Lung (tissue), 17 donors: ENCODE measurements at places on chromosomes 5 and 9. TPM values are rescaled to one million over a fixed set of nuclear protein-coding genes. Genes with fewer than 3 reads are reported as not detected.

- peak; percentile 20 for DNase-seq
- peaks cover 14% of the 10 kb centered on the region for H3K4me1 ChIP-seq
- H3K4me3 ChIP-seq = no peak overlapping the region
- H3K27me3 ChIP-seq = no peaks in the 10 kb centered on the region
- H3K36me3 ChIP-seq = no peaks in the 10 kb centered on the region
Measured at GRCh38 chr5:171639966-171640365, 145.7 kb upstream of the SMIM23 start.

DNA sequence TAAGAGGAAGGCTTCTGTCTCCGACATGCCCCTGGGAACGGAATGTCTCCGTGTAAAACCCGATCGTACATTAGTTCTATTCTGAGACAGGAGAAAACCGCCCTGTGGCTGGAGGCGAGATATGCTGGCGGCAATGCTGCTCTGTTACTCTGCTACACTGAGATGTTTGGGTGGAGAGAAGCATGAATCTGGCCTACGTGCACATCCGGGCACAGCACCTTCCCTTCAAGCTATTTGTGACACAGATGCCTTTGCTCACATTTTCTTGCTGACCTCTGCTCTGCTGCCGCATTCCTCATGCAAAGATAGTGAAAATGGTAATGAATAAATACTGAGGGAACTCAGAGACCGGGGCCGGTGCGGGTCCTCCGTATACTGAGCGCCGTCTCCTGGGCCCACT lies 2.2 kb upstream of the DPP7 start:
- no peaks in the 10 kb centered on the region for H3K27me3 ChIP-seq
- no peak for DNase-seq
- peaks cover 3% of the 10 kb centered on the region for H3K4me1 ChIP-seq

DNA sequence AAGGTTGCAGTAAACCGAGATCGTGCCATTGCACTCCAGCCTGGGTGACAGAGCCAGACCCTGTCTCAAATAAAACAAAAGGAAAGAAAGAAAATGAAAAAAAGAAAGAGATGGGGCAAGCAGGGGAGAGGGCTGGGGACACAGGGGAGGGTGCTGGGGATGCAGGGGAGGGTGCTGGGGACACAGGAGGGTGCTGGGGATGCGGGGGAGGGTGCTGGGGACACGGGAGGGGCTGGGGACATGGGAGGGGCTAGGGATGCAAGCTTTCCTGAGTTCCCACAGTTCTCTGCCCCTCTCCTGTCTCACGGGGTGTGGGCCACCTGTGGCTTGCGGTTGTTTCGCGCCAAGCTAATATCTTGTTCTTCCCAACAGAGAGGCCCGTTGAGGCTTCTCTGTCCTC lies 7.2 kb downstream of the PDCD6 start:
- H3K27ac ChIP-seq = no peak overlapping the region
- peaks cover 12% of the 10 kb centered on the region for H3K36me3 ChIP-seq
- H3K27me3 ChIP-seq = no peaks in the 10 kb centered on the region
- no peak for DNase-seq

DNA sequence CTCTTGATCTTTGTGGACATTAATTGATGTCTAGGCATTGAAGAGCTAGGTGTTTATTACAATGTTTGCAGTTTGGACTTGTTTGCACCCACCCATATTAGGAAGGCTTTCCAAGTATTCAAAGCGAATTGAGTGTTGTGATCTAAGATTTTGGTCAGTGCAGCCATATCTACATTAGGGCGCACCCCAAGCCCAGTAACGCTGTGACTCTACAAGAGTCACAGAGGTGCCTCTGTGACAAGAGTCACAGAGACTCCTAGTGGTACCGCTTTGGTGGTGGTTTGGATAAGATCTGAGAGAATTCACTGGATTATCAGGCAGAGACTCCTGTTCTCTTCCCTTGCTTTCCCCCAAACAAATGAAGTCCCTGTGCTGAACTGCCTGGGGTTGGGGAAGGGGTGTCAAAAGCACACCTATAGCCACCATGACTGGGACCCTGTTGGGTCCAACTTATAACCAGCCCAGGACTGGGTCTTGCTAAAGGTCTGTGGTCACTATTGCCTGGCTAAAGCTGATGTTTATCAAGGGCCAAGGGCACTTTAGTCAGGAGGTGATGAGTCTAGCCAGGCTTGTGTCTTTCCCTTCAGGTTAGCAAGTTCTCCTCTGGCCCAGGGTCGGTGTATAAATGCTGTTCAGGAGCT lies 114.1 kb upstream of the RIOK2 start:
- H3K4me3 ChIP-seq = no peak overlapping the region
- H3K27me3 ChIP-seq = no peaks in the 10 kb centered on the region
- H3K36me3 ChIP-seq = no peaks in the 10 kb centered on the region
- no peaks in the 10 kb centered on the region for H3K4me1 ChIP-seq
- H3K27ac ChIP-seq = no peak overlapping the region

- no peaks in the 10 kb centered on the region for H3K36me3 ChIP-seq
- no peak for DNase-seq
- H3K4me3 ChIP-seq = no peak overlapping the region
Measured at GRCh38 chr5:54900984-54901725, 84.2 kb downstream of the ESM1 start.

DNA sequence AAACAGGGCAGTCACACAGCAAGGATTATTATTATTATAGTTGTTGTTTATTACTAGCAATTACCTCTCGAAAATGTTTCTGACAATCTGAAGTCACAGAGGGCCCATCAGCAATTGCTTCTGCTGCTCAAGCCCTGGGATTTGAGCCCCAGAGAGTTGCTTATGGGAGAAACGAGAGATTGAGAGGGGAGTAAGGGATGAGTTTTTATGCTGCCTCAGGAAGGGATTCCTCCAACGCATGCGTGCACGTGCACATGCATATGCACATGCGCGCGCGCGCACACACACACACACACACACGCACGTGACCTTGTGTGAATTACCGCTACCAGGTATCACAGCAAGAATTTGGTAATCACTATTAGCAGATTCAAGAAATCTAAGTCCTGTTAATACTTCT lies 189.2 kb upstream of the TBC1D2 start:
- H3K4me1 ChIP-seq = no peaks in the 10 kb centered on the region
- H3K4me3 ChIP-seq = no peak overlapping the region
- no peaks in the 10 kb centered on the region for H3K36me3 ChIP-seq
- DNase-seq = no peak
- no peak overlapping the region for H3K27ac ChIP-seq

COL27A1 gene
- 25.6 TPM for total RNA-seq

PLPP7 gene
- total RNA-seq = 1.8 TPM
